ENCODE measurements at places on chromosomes 1 and 21. TPM values are rescaled to one million over a fixed set of nuclear protein-coding genes. Genes with fewer than 3 reads are reported as not detected.

Gene EDN2
- not detected for total RNA-seq

Gene SPATA21
- not detected for total RNA-seq

Gene MTMR11
- total RNA-seq = 3.1 TPM

Gene RER1
- total RNA-seq = 67.3 TPM

Gene GPR25
- not detected for total RNA-seq

Gene MCOLN3
- total RNA-seq = not detected

Gene PTGFR
- total RNA-seq = 17.0 TPM

Gene DNAJC16
- total RNA-seq = 14.1 TPM

Gene ALPL
- total RNA-seq = 4.0 TPM

Gene SRGAP2
- total RNA-seq = 30.0 TPM

Gene WNT4
- 1.1 TPM for total RNA-seq

Gene KLHL21
- 52.8 TPM for total RNA-seq

Gene PALMD
- 1.2 TPM for total RNA-seq

Gene AADACL4
- not detected for total RNA-seq

Gene SLFNL1
- total RNA-seq = 0.58 TPM

Gene PRMT2
- total RNA-seq = 87.9 TPM

Gene KCNJ9
- total RNA-seq = not detected

Gene TGFB2
- 1.4 TPM for total RNA-seq

Gene TMEM52
- total RNA-seq = 1.3 TPM

Gene SH2D2A
- total RNA-seq = not detected

Gene FCRL5
- not detected for total RNA-seq

Gene SLC35A3
- total RNA-seq = 15.6 TPM

Gene GATAD2B
- total RNA-seq = 6.1 TPM

Gene PTPRU
- total RNA-seq = 35.8 TPM

Gene CROCC
- total RNA-seq = 15.8 TPM

Gene RGS1
- not detected for total RNA-seq

Gene KCNJ15
- total RNA-seq = not detected

Gene CTSE
- not detected for total RNA-seq

Gene CAMK2N1
- 6.9 TPM for total RNA-seq

Gene NBPF6
- total RNA-seq = not detected

Gene PCP4
- not detected for total RNA-seq

Gene SAMD11
- 11.7 TPM for total RNA-seq

Gene LENEP
- total RNA-seq = not detected

Gene PTPN22
- not detected for total RNA-seq

Gene CELF3
- not detected for total RNA-seq

Gene ITPKB
- 11.3 TPM for total RNA-seq

Gene ORC1
- 0.35 TPM for total RNA-seq

Gene FAM177B
- total RNA-seq = not detected

Gene CYP4B1
- not detected for total RNA-seq

Gene DPM3
- 35.0 TPM for total RNA-seq

Gene CELA3A
- total RNA-seq = not detected

Gene DR1
- 41.8 TPM for total RNA-seq

Gene NT5C1A
- not detected for total RNA-seq

Gene TEX38
- total RNA-seq = not detected

Gene TMEM269
- under 0.01 TPM for total RNA-seq

Gene SYTL1
- total RNA-seq = 0.34 TPM

Gene TMPRSS15
- not detected for total RNA-seq

Gene POU3F1
- not detected for total RNA-seq

Gene CFAP45
- 0.12 TPM for total RNA-seq

Gene FCGR2B
- not detected for total RNA-seq

Gene ZBTB8B
- not detected for total RNA-seq

Gene PRRC2C
- total RNA-seq = 30.3 TPM

Gene IL10
- not detected for total RNA-seq

Gene RBP7
- not detected for total RNA-seq
